Esophagus muscularis mucosa (tissue), 4 donors: ENCODE measurements at places on chromosomes 2 and 18. TPM values are rescaled to one million over a fixed set of nuclear protein-coding genes. Genes with fewer than 3 reads are reported as not detected.

DNA sequence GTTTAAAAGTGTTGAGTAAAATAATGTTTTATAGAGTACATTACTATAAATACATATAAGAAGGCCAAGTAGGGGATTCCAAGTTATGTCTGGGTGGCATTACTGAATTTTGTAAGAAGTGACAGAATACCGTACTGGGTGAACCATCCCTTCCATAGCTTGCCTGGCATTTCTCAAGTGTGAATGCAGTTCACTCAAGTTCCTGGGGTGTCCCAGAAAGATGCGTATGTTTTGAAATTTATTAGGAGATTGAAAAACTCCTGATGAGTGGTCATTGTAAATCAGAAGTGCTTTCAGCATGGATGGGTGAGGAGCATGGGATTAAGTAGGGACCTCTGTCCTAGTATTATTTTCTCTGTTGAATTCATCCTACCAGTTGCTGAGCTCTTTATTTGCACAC lies 103.2 kb downstream of the VAPA start:
- DNase-seq: no peak

CD302 gene
- 30.8 TPM for total RNA-seq

GRCh38 chr18:42310956-42311355 lies 355.9 kb downstream of the PIK3C3 start:
- DNase-seq: no peak

- no peak for DNase-seq
Observed at GRCh38 chr2:144143294-144144151, 376.4 kb downstream of the ZEB2 start.

DNA sequence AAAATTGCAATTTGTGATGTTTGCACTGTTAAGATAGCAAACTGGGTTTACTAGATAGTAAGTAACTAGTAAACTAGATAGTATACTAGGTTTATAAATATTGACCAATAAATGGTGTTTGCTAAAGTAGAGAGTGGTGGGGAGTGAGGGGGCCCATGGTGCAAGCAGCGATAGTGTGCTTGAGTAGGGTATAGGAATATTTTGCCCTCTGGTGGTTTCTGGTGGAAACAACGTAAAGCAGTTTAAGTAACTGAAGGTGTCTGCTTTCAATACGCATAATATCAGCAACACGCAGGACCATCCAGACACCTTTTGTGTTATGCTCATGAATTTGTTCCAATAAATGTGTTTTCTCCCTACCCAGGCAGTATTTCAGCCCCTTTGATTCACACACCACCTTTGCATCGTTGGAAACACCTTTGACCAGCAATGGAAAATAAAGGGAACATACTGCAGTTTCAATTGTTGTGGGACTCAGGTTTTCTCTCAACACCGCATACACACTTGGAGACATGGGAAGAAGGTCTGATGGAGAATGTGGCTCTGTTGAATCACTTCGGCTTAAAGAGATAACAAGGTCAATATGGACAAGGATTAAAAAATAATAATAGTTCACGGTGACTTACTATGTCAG lies 16.7 kb upstream of the STAT1 start:
- no peak for DNase-seq

DNA sequence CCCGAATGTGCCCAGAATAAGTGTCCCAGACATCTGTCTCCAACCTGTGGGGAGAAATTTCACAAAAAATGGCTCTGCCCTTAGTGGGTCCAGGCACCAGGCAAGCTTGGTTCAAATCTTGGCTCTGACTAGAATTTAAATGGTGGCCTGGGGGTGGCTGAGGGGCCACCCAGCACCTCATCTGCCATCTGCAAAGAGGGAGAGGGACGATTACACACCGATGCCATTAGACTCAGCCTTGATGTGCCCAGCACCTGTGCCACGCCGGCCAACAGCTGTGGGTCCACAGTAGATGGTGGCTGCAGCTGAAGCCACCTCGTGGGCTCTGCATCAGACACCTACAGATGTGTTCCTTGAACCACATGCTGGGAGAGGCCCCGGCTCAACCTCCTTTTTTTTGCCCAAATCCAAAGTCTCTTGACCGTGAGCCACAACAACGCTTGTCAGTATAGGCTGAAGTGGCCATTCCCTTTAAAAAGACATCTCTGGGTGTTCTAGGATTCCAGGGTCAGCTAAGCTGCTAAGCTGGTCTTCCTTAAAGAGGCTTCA lies 222.0 kb upstream of the RAB6C start:
- DNase-seq: no peak

TRMT61B gene
- total RNA-seq: 14.6 TPM

GRCh38 chr18:62991389-62991788 lies 276.0 kb downstream of the PHLPP1 start:
- no peak for DNase-seq

GRCh38 chr2:226794196-226794661 lies 5.4 kb downstream of the IRS1 start:
- no peak for DNase-seq

DNA sequence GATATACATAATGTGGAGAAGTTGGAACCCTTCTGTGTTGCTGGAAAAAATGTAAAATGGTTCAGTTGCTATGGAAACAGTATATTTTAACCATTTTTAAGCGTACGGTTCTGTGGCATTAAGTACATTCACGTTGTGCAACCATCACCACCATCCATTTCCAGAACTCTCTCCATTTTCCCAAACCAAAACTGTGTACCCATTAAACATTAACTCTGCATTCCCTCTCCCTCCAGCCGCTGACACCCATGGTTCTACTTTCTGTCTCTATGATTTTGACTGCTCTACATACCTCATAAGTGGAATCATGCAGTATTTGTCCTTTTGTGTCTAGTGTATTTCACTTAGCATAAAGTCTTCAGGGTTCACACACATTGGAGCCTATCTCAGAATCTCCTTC lies 67.3 kb downstream of the LDLRAD4 start:
- no peak for DNase-seq

DNA sequence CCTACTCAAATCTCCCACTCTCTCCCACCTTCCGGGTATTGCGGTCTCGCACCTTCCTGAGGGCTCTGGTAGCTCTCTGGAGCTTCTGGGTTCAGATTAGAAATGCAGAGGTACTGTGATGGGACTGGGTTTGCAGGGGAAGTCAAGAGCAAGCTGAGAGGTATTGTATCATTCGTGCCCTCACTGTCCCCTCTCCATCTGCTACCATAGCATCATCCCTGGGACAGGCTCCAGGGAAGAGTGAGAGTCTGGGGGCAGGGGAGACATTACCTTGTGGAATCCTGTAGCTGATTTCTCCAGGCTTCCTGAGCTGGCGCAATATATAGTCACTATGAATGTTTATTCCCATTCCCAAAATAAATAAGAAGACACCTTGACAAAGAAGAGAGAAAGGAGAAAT lies 49.6 kb downstream of the SRD5A2 start:
- no peak for DNase-seq

- no peak for DNase-seq
Observed at GRCh38 chr2:239711911-239712570, 311.2 kb upstream of the HDAC4 start.

DNA sequence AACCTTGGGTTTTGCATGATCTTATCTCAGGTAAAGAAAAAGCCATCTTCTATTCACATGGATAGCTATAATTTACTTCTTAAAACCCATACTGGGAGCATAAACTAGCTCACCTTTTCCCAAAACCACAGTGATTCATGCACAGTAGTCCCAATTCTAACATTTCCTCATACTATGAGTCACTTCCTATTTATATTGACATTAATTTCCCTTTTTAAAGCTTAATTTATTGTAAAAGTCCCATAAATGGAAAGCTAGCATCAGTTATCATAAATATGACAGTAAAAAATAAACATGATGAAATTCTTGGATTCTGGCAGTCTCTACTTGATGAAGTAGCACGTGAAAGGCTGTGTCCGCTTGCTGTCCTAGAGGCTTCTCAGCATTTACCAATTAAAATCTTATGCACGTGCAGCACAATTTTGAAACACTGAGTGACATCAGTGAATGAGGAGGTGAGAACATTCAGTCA lies 180.1 kb downstream of the CDH2 start:
- no peak for DNase-seq

GRCh38 chr18:58572181-58572580 lies 56.7 kb downstream of the ALPK2 start:
- no peak for DNase-seq

RTKN gene
- total RNA-seq: 13.9 TPM

CRYGC gene
- total RNA-seq: not detected

- DNase-seq: no peak
Observed at GRCh38 chr2:161414042-161415033, 1.8 kb upstream of the TBR1 start.

GRCh38 chr2:10575609-10576280 lies 114.0 kb downstream of the NOL10 start:
- no peak for DNase-seq

GRCh38 chr2:43341959-43342757 lies 115.8 kb upstream of the ZFP36L2 start:
- DNase-seq: no peak

GRCh38 chr2:56315376-56315775 lies 131.6 kb downstream of the CCDC85A start:
- DNase-seq: no peak

DNA sequence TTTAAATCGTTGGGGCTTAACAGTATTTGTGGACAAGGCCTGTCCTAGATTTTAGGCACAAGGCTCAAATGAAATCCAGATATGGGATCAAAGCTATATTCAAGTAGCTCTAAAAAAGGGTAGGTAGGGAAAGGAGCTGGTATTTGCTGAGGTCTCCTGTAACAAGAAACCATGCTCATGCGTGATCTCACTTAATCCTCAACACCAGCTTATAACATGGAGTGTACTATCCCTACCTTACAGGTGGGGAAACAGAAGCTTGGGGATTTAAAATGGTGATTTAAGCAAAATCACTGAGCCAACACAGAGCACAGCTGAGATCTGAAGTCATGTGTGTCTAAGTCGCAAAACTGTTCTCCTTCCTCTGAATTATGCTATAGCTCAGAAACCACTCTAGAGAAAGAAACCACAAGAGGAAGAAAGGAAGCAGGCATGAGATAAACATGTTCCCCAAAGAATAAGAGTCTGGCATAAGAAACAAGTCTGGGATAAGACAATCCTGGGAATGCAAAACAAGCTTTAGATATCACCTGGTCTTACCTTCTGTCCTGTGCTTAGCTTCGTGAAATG lies 43.1 kb downstream of the CYRIA start:
- no peak for DNase-seq

DNA sequence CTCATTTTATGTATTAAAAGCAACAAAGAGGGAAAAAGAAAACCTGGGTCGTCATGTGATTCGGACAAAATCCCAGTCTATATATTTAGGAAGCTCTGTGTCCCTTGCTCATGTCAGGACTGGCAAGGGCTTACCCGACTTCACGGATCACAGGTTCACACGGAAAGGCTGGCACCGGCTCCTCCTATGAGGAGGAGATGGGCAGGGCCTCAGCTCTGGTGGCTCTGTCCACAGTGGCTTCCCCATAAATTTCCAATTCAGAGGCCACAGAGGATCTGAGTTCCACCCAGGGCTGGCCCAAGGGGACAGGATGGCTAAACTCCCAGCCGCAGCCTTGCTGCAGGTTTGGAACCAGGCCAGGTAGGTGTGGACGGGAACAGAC lies 186.8 kb downstream of the BCL2 start:
- DNase-seq: no peak

KATNAL2 gene
- 5.0 TPM for total RNA-seq

GRCh38 chr2:241157841-241158545 lies 7.7 kb downstream of the PPP1R7 start:
- DNase-seq: no peak

GALNT14 gene
- not detected for total RNA-seq

EML6 gene
- total RNA-seq: 0.75 TPM

MC5R gene
- not detected for total RNA-seq

- DNase-seq: no peak
Observed at GRCh38 chr2:213020268-213020667, 131.1 kb downstream of the IKZF2 start.

TRAF3IP1 gene
- 23.5 TPM for total RNA-seq

SLC30A3 gene
- total RNA-seq: not detected

DNA sequence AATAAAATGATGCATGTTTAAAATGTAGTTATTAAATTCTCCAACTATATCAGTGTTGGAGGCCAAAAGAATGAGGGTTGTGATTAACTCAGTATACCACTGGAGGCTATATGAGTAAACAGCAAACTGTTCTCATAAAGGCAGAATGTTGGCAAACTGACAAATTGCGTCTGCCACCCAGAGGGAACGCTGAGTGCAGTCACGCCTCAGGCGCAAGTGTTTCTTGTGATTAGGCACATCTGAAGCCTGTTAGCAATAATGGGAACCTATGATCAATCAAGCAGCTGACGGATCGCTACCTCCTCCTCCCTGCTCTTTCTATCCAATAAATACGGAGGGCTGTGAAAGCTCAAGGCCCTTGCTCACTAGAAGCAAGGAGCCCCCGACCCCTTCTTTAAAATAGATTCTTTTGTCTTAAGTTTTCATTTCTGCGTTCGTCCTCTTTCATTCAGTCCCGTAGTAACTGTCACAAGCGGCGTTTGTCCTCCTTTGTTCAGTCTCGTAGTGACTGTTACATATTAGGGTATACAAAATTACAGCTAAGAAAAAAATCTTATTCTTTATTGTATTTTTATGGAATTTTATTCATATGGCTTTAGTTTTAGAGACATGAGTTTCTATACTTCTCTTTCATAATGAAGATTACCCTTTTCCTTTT lies 16.3 kb upstream of the RMND5A start:
- DNase-seq: no peak

DNA sequence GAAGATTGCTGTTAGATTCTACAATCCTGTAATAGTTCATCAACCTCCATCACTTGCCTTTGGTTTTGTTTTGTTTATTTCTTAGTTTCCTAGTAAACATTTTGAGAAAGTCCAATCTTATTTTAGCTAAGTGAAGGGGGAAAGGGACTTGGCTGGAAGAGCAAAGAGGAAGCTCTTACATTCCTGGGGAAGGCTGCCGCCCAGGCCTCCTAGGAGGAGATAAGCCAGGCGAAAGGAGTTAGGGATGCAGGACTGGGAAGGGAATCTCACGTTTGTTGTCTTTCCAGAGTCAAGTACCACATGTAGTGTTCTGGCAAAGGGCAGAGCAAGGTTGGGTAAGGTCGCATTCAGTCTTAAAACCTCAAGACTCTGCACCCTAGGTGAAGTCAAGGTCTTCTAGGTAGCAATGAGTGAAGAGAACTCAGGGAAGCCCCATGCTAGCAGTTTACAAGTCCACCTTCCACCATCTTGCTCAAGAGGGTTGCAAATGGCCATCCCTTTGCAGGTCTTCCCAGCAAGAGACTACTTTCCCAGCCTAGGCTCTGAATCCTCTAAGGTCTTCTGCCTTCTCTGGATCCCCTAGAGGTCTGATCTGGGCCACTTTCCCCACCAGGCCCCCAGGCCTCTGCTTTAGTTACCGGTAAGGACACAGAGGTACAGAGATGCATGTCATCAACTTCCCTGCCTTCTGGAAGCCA lies 320.7 kb downstream of the CYP26B1 start:
- peak; percentile 74 for DNase-seq

- DNase-seq: no peak
Observed at GRCh38 chr2:48240912-48241311, 289.0 kb upstream of the STON1 start.

TMEFF2 gene
- total RNA-seq: 1.7 TPM

NFATC1 gene
- total RNA-seq: 18.1 TPM

DNA sequence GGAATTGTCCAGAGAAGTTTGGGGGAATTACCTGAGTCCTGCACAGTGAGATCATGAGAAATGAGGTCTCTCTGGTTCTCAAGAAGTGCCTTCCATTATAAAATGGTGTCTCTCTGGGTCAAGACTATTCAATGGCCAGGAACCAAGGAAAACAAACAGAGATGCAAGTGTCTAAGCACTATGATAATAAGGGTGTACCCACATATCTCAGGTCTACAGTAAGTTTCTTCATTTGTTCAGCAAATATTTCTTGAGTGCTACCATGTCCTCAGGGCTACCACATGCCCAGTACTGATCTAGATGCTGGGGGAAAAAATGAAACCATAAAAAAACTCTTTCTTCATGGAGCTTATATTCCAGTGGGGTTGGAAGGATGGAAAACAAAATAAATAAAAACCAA lies 170.0 kb downstream of the ACKR3 start:
- DNase-seq: no peak
